Transverse colon (tissue), 4 donors: ENCODE measurements at places on chromosomes 13 and 19. TPM values are rescaled to one million over a fixed set of nuclear protein-coding genes. Genes with fewer than 3 reads are reported as not detected.

DNA sequence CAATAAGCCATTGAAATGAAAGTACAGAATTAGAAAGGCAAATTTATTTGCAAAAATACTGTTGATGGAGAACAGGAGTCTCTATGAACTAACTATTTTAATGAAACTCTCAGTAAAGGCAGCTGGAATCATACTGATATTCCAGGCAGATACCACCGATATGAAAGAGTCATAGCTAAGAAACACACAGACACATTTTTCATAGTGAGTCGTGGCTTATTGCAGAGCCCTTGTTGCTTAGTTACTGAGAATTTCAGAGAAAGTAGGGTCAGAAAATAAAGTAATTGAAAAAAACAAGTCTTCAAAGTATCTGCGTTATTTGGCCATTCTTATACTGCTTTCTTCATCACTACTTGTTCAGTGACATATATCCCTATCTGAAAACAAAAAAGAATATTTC lies 1890.9 kb downstream of the PCDH9 start:
- no peak overlapping the region for H3K4me3 ChIP-seq
- no peaks in the 10 kb centered on the region for H3K4me1 ChIP-seq
- no peak overlapping the region for H3K27ac ChIP-seq
- no peaks in the 10 kb centered on the region for H3K36me3 ChIP-seq

DNA sequence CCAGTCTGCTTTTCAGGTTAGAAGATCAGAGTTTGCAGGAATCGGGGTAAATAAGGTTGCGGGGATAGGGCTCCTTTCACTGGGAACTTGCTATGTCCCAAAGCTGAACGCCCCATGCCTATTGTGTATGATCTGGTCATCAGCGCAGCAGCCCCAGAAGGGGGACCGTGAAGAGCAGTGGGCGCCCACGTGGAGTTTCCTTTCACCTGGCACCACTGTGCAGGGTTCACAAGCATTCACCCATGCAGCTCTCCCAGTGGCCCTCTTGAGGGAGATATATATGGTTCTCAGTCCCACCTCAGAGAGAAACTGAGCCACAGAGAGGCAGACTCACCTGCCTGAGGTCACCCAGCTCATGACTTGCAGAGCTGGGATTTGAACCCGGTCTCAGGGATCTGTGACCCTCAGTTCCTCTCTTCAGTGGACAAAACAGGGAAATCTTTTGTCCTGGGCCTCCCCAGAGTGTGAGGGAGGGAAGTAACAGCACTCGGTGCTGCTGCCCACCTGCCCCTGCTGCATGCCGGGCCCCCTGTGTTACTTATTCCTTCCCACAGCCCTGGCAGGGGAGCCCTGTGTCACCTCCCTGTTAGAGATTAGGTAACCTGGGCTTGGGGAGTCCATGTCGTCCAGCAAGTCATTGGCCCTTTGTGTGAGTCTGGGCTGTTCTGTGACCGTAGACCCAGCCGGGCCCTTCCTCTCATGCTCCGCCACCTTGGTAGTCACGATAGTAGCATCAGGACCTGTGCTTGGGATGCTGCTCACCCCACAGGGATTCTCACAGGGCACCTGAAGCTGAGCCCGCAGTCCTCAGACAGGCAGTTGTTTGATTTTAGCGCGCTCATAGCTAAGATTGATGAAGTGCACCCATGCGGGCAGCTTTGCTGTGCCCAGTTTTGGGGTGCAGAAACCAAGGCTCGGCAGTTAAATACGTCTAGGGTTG lies 27.9 kb downstream of the PPP5C start:
- no peaks in the 10 kb centered on the region for H3K27me3 ChIP-seq
- H3K36me3 ChIP-seq = no peaks in the 10 kb centered on the region
- H3K27ac ChIP-seq = no peak overlapping the region
- no peak overlapping the region for H3K4me3 ChIP-seq
- no peak for DNase-seq

- H3K36me3 ChIP-seq = no peaks in the 10 kb centered on the region
- no peaks in the 10 kb centered on the region for H3K27me3 ChIP-seq
- H3K4me3 ChIP-seq = peak overlapping the region; percentile 72
- DNase-seq = no peak
- peak overlapping the region; percentile 97 for H3K27ac ChIP-seq
Observed at GRCh38 chr19:41861116-41861768, 1.2 kb downstream of the RPS19 start.

GRCh38 chr19:1830568-1830967 lies 17.7 kb downstream of the REXO1 start:
- H3K4me3 ChIP-seq = no peak overlapping the region
- no peaks in the 10 kb centered on the region for H3K27me3 ChIP-seq
- no peak overlapping the region for H3K27ac ChIP-seq
- DNase-seq = no peak

NKG7 gene
- total RNA-seq = not detected
